LNCaP clone FGC (cell line): ENCODE measurements at places on chromosomes 4 and X.

DNA sequence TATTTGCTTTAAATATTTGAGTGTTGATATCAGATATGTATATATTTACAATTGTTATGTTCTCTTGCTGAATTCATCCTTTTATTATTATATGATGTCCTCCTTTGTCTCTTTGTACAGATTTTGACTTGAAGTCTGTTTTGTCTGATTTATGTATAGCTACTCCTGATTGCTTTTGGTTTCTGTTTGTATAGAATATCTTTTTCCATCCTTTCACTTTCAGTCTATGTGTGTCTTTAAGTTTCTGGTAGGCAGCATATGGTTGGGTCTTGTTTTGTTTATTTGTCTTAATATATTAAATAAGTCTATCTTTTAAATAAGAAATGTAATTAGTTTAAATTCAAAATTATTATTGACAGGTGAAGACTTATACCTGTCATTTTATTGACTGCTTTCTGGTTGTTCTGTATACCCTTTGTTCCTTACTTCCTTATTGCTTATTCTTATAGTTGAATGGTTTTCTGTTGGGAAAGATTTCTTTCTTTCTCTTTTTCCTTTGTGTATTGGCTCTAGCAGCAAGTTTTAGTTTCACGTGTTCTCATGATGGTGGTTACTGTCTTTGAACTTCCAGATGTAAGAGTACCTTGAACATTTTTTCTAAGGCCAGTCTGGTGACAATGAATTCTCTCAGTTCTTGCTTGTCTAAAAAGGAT lies 31.1 kb downstream of the RAB28 start:
- no peak for DNase-seq

GRCh38 chr4:59729321-59729720 lies 1470.8 kb upstream of the ADGRL3 start:
- DNase-seq: no peak

- no peak for DNase-seq
Observed at GRCh38 chrX:119041175-119041574, 31.6 kb upstream of the CT47C1 start.

DNA sequence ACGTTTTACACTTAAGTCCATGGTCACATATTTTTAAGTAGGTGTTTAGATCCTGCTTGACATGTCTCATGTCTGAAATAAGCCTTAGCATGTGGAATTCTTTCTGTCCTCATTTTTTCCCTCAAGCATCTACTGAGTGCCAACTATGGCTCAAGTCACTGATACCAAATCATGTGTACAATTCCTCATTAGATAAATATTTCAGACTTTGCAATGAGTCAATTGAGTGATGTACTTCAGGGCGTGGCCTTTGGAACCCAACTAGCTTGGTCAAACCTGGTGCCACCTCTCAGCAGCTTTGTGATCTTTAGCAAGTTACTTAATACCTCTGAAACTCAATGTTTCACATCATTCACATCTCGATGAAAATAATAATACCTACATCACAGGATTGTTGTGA lies 12.6 kb upstream of the JADE1 start:
- no peak for DNase-seq

- no peak for DNase-seq
Observed at GRCh38 chrX:148672517-148672916, 172.1 kb downstream of the AFF2 start.

DNA sequence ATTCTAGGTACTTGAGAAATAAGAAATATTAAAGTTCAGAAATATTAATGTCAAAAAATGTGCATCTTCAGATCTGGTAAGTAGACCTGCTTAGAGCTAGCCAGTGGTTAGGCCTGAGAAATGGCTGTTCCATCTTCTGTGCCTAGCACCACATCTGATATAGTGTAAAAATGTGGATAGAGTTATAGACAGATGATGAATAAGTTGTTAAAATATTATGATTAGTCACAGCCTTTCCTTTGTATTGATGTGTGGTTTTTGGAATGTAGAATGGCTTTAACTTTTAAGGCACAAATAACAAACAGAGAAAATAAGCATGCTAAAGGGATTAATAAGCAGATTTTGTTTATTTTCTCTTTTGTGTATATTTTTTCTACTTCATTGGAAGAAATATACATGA lies 133.5 kb upstream of the NUDT6 start:
- no peak for DNase-seq

DNA sequence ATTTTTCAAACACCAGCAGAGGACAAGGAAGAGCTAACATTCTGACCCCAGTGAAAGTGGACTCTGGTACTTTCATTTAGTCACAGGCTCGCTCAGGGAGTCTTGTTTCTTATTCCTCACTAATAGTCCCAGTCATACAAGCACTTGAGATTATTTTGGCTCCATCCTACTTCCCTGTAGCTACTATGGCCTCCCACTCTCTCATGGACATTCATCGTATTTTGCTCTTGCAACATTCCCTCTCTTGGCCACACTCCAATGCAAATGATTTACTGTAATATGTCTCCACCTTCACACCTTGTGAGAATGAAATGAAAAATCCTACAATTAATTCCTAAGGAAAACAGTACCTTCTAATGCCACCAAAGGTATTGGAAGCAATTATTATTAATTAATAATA lies 21.3 kb downstream of the PLRG1 start:
- DNase-seq: no peak

- no peak for DNase-seq
Observed at GRCh38 chr4:78640714-78641113, 89.1 kb downstream of the ANXA3 start.

- DNase-seq: no peak
Observed at GRCh38 chr4:6362896-6363295, 93.2 kb downstream of the WFS1 start.

DNA sequence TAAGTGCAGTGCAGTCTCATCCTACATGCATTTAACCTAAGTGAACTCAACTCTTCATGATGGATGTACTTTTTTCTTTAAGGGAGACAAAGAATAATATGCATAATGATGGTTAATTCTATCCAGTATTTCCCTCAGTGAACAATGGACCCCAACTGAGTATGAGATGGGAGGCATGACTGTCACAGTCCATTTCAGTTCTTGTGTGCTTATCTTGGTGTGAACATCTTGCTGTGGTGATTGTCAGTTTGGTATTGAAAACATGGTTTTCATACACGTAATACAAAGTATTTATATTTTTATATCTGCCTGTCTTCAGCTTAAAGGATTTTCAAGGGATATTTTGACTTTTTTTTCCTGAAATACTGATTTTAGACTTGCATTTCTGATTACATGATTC lies 72.0 kb upstream of the NDUFC1 start:
- no peak for DNase-seq

DNA sequence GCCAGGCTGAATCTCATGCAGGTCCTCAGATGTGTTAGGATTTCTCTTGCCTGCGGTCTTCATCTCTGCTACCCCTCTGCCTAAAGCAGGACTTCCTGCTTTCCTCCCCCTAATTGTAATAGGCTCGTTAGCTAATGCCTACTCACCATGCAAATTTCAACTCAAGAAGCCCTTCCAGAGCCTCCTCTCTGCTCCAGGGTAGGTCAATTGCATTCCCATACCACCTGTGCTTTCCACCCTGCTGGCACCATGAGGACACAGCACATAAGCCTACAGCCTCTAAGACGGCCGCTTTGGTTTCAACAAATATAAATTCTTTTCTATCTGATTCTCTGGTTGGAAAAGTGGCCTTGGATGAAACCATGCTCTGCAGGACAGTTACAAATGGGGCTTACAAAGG lies 93.9 kb downstream of the QDPR start:
- no peak for DNase-seq

- no peak for DNase-seq
Observed at GRCh38 chr4:154024097-154024694, 235.3 kb upstream of the SFRP2 start.

- no peak for DNase-seq
Observed at GRCh38 chr4:145808848-145809512, 129.0 kb downstream of the C4orf51 start.

DNA sequence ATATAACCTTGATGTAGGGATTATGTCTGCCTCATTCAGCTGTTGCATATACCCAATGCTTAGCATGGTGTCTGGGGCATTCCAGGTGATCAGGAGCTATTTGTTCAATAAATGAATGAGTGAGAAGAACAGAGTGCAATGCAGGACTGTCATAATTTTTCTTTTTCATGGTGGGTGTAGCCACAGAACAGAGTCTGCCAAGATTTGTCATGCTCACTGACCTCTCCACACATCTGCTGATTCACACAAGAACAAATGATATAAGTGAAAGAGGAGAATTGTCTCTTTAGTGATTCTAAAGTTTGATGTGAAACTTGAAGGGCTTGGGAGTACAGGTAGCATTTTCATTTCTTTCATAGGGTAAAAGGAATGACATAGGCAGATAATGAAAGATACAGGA lies 64.4 kb upstream of the TEX13D start:
- no peak for DNase-seq

DNA sequence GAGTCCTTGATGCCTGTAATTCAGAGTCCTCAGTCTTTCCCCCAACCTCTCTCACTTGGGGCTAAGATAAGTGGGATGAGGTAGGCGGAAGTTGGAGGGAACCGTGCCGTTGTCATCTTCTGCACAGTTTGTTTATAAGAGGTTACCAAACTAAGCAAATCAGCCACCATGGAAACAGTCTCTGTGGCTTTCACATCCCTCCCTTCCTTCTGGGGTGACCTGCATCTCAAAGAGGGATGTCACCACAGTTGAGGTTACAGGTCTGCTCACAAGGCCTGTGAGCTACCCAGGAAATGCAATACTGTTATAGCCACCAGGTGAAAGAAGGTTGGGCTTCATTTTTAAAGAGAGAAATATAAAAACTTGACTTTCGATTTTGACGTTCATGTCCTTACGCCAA lies 26.3 kb downstream of the RTL5 start:
- no peak for DNase-seq

GRCh38 chrX:3231766-3232165 lies 114.7 kb downstream of the MXRA5 start:
- DNase-seq: no peak

DNA sequence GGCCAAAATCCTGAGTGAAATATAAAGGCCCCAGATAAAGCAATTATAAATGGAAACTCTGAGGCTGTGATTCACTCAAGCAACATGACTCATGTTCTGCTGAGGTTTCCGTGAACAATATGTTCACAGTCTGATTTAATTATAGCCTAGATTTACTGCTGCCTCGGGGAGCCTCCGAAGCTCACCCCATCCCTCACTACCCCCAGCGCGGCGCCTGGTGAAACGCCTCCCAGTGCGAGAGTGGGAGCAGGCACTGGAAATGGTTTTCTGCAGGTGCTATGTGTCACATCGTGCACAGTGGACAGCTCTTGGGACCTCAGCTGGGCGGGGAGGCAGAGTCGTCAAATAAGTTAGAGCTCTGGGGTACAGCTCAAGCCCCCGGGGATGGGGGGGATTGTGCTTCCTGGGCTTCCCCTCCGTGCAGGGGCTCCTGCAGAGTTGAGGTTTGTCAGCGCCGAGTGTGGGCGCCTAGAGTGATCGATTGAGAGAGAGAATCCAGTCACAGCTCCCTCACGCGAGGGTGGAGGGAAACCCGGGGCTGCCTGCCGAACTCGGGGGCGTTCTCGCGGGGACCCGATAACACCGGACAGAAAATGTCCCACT lies 110.6 kb downstream of the PHKA2 start:
- DNase-seq: no peak

- DNase-seq: no peak
Observed at GRCh38 chr4:140213749-140214148, 59.8 kb upstream of the MAML3 start.

DNA sequence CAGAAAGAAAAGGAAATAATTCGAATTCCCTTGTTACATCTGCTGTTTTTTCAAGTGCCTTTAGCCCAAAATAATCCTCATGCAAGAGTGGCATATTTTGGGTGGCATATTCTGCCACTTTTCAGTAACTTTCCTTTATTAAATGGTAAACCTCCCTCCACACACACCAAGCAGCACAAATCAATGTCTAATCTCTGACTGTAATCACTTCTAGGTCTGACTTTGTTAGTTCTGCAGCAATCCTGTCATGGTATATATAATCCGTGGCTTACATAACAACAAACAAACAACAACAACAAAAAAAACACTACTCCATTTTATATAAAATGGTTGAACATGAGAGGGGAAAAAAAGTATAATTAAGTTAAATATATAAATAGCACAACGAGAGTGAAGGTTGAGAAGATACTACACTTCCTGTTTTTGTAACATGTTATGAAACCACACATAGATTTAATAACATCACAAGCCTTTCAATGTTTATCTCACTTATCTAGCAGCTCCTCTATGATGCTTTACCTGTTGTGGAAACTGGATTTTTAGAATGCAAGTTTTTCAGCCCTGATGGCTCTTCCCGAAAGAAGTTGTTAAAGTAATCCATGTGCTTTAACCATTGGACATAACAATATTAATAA lies 715.4 kb downstream of the GRXCR1 start:
- DNase-seq: no peak

- DNase-seq: no peak
Observed at GRCh38 chr4:677431-678293, 3.3 kb downstream of the MYL5 start.

DNA sequence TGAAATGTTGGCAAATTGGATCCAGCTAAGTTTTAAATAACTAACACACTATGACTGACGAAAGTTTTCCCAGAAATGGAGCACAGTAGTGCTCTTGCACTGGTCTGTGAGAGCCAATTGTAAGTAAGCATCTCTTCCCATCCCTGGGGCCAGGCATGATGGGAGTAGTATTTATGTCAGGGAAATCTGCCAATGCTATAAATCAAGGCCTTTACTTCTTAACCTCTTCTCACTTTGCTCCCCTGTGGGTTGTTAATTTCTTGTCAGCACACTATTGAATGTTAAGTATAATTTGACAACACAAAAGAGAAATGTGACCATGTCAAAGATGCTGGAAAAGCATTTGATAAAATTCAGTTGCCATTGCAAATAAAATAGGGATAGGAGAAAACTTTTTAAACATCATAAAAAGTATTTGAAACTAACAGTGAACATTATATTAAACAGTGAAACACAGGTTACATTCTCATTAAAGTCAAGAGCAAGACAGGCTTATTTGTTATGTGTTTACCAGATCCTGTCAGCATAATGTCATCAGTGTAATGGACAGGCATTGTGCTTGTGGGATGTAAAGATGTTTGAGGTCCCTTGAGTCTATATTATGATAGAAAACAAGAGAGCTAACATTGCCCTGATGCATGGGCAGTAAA lies 5.0 kb downstream of the F8A1 start:
- DNase-seq: no peak

GRCh38 chr4:184074677-184075388 lies 142.8 kb downstream of the ENPP6 start:
- DNase-seq: no peak

GRCh38 chrX:108198420-108198819 lies 106.8 kb downstream of the ATG4A start:
- DNase-seq: no peak
